NCI-H1417 treated with DMSO at 0.1 percent for 48 hours (cell line): ENCODE measurements at places on chromosomes 12 and 14.

DNA sequence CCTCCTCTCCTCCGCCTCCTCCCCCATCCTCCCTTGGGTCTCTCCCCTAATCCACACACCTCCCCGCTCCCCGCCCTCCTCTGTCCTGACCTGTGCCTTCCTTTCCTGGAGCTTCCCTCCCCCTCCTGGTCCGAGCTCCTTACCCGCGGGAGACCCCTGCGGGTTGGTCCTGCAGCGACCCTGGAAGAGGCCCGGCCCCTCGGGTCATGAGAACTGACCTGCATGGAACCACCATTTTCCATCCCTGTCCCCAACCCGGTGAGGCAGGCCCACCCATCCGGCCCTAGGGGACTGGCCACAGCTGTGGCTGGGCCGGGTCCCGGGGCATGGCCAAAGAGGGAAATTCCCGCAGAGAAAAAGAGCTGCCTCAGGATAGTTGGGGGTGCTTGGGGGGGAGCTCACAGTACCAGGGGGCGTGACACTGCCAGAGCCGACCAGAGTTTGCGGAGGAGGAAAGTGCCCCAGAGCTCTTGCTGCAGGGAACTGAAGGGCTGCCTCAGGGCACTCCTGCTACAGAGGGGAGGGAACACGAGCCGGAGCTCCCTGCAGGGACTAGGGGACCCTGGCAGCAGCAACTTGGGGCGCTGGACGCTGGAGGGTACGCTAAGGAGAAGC is 613 bp downstream of the ARHGEF40 start:
- DNase-seq, result no peak

DNA sequence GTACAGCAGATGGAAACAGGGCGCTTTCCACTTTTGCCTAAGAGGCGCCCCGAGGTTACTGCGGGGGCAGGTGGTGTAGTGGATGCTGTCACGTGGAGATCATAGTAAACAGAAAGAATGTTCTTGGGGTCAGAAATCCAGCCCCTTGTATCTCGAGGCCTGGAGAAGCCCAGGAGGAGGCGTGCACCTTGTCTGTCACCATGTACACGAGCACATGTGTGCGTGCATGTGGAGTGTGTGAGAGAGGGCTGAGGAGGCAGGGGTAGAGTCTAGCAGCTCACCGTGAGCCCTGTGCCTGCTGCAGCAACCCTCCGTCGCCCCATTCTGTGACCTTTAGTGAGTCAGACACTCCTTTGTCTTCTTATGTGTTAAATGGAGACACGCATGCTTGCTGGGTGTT is 59.0 kb downstream of the CACNA1C start:
- no peak for DNase-seq

DNA sequence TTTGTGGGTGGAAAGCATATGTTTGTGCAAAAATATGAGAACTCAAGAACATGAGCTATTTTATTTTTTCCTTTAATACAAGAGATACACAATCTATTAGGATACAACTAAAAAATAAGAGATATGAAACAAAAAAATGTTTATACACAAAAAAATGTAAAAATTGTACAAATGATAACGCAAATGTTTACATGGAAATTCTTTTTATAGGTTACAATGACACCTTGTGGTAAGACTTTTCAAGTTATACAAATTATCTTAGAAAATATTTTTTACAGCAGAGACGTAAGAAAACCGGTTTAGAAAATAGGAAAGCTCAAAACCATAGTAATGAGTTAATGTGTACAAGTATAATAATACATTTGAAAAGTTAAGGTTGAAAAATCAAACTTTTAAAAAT is 25.5 kb downstream of the CEP83 start:
- no peak for DNase-seq

DNA sequence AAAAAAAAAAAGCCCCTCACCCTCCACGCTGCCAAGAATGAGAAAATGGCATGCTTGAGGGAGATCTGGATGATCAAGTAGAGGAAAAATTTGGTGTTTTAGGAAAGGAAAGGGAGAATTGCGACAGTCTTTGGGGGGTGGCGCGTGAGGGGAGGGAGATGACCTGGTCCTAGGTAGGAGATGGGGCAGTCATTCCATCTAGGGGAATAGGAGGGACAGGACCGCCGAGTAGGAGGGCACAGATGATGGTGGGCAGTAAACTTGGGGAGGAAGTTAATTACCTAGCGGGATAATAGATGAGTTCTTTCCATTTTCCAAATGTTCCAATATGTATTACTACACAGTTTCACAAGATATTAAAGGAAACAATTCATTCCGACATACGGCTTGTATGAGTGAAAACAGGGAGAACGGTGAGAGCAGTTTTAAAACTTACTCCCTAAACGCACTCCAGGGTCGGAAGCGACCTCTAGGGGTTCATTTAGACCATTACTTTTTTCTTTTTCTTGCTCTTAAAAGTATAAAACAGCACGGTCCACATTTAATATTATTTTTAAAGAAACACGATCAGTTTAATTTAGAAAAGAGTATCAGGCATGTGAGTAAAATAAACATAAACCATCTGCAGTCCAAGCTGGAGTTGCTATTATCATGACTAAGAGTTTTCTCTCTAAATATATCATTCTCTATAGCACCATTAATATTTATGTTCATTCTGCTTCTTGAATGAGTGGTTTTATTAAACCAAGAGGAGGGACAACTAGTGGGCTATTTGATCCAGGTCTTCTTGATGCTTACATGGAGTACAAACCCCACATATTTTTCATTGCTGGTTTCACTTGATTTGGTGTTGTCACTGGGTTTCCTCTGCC is 3.0 kb upstream of the FNTB start:
- no peak for DNase-seq

DNA sequence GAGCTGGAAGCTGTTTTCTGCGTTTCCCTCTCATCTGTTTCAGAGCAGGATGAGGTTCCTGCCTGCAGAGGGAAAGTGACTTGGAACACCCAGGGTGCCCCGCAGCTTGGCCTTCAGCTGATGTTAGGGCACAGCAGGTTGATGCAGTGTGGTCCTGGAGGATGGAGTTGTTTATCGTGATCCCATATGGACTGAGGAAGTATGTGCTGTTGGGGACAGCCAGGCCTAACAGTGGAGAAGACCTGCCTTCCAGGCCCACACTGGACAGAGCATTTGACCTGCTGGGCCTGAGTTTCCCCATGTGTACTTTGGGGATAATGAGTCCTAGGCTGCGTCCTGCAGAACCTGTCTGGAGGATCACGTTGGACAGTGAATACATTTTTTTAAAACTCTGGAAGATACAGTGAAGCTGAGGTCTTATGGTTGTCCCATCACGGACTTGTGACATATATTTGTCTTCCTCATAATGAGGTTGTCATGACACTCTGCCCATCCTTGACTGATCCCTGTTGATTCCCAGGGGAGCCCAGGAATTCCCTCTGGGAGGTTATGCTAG is 12.8 kb downstream of the SERPINA1 start:
- no peak for DNase-seq

- DNase-seq, result no peak
These were observed 147.8 kb upstream of the CPSF6 start for GRCh38 chr12:69091442-69092017.

GRCh38 chr12:97711392-97711791 is 248.8 kb downstream of the RMST start:
- no peak for DNase-seq

- DNase-seq, result no peak
These were observed 472.1 kb downstream of the BCL11B start for GRCh38 chr14:98799891-98800290.

GRCh38 chr12:31752450-31752849 is 23.6 kb upstream of the AMN1 start:
- DNase-seq, result no peak

- no peak for DNase-seq
These were observed 8.7 kb upstream of the FGD4 start for GRCh38 chr12:32390572-32391219.

- no peak for DNase-seq
These were observed 28.0 kb upstream of the GXYLT1 start for GRCh38 chr12:42172441-42173210.

- no peak for DNase-seq
These were observed 7.5 kb downstream of the HEBP1 start for GRCh38 chr12:12992418-12993130.

- no peak for DNase-seq
These were observed 129.8 kb upstream of the KRR1 start for GRCh38 chr12:75641031-75641780.

GRCh38 chr14:79415726-79416125 is 795.6 kb downstream of the DIO2 start:
- no peak for DNase-seq

GRCh38 chr14:31950764-31951637 is 126.1 kb upstream of the ARHGAP5 start:
- peak; percentile 57 for DNase-seq

DNA sequence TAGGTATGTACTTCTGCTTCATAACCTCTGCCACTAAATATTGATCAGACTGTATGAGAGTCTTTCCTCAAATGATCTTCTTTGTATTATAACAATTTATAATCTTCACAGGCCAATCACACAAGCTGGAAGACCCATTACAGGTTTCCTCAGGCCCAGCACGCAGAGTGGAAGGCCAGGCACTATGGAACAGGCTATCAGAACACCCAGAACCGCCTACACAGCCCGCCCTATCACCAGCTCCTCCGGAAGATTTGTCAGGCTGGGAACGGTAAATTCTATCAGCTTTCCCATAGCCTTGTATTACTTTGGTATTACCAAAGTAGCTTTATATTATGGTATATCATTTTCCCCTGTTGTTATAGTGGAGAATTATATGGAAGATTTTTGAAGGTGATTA is 16.5 kb downstream of the TTC8 start:
- no peak for DNase-seq

- no peak for DNase-seq
These were observed 15.3 kb downstream of the UBE2N start for GRCh38 chr12:93426412-93426805.

GRCh38 chr12:92861381-92861780 is 67.7 kb downstream of the EEA1 start:
- DNase-seq, result no peak

DNA sequence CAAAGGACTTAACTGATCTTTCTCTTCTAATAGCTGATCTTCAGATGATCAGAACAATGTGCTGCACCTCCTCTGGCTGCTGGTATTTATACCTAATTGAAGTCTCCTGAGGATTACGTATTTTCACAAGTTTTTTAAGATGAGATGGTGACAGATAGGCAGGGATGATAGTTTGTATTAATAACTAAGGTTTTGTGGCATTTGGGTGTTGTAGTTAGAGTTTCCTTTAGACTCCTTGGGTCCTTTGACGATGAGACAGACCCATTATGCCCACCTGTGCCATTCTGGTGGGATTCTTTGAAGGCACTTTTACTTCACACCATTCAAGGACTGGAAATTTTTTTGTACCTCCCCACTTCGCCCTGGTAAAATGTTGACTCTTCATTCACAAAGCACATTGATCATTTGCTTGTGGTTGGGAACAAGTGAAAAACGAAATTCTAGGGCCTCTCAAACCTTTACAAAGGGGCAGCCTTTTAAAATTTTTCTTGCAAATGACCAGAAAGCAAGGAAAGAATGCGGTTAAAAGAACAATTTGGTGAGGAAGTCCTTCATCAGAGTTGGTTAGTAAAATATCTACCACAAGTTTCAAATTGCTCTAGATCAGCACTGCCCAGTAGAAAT is at the start of gene IFNG:
Gene IFNG (minus strand): TSS at position 60 of the 624 bp plus-strand sequence. CDS start 125 bp downstream, outside the sequence.
- DNase-seq, result no peak

DNA sequence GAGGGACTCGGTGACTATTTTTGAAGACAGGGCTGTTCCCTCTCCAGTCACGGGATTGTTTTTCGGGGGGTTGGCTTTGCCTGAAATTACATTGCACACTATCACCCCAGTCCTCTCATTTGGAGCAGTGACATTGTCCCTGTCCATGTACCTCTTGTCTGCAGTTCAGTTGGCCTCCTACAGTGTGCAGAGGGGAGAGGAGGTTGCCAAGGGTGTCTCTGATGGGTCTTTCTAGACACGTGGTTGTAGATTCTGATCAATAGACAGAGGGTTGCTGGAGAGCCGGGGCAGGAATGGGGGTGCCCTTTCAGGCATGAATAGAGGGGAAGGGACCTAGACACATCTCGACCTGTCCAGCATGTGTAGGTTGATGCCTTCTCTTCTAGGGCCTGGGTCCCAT is 1.2 kb downstream of the TMEM120B start:
- DNase-seq, result no peak
